ENCODE measurements at places on chromosomes 1 and 21.

GRCh38 chr1:187310038-187310631 lies 481.4 kb downstream of the PLA2G4A start:
- no peak for DNase-seq

GRCh38 chr1:210695026-210695425 lies 366.3 kb downstream of the HHAT start:
- no peak for DNase-seq

GRCh38 chr1:183025010-183025337 lies 1.8 kb downstream of the LAMC1 start:
- DNase-seq = no peak

GRCh38 chr21:18235545-18235944 lies 9.1 kb upstream of the CHODL start:
- no peak for DNase-seq

- DNase-seq = no peak
These were observed 1.5 kb upstream of the RAP1A start for GRCh38 chr1:111618081-111618480.

- no peak for DNase-seq
These were observed 981 bp upstream of the KIAA1614 start for GRCh38 chr1:180911640-180912191.

- DNase-seq = peak; percentile 5
These were observed 112.3 kb upstream of the NFIA start for GRCh38 chr1:60969971-60970509.

All from CD4-positive, alpha-beta T cell treated with Interleukin-1 beta for 1 hour (primary cell).